Muscle of leg (tissue), 16 donors: ENCODE measurements at places on chromosomes 6 and 20. TPM values are rescaled to one million over a fixed set of nuclear protein-coding genes. Genes with fewer than 3 reads are reported as not detected.

Gene GRM1
- 0.09 TPM for total RNA-seq

Gene RALGAPA2
- 8.6 TPM for total RNA-seq

Gene C6orf15
- total RNA-seq, result not detected

Gene DLK2
- 2.0 TPM for total RNA-seq

Gene WFDC10B
- total RNA-seq, result not detected

Gene LCA5
- 5.3 TPM for total RNA-seq

Gene ACTL10
- 0.49 TPM for total RNA-seq

Gene NOX3
- total RNA-seq, result not detected

Gene DNAH8
- 2.2 TPM for total RNA-seq

Gene PTK6
- not detected for total RNA-seq

Gene AVP
- 0.18 TPM for total RNA-seq

Gene SFTA2
- not detected for total RNA-seq

Gene L3MBTL1
- 7.3 TPM for total RNA-seq

Gene LHFPL5
- not detected for total RNA-seq

Gene CST7
- total RNA-seq, result 0.35 TPM

Gene ULBP1
- 0.13 TPM for total RNA-seq

Gene ENPP3
- total RNA-seq, result 0.31 TPM

Gene PSMB8
- total RNA-seq, result 16.4 TPM

Gene FGD2
- 4.1 TPM for total RNA-seq

Gene SAMHD1
- total RNA-seq, result 22.1 TPM

Gene GSTA2
- not detected for total RNA-seq

Gene COL21A1
- total RNA-seq, result 101 TPM

Gene PTP4A1
- 11.2 TPM for total RNA-seq

Gene AHCY
- 126 TPM for total RNA-seq

Gene GHRH
- total RNA-seq, result not detected

Gene FRK
- 0.40 TPM for total RNA-seq

Gene GRIK2
- total RNA-seq, result 1.3 TPM

Gene CDH4
- 0.66 TPM for total RNA-seq

Gene CRISP2
- total RNA-seq, result not detected

Gene TGM3
- total RNA-seq, result 0.49 TPM

Gene ATXN1
- 19.9 TPM for total RNA-seq

Gene TBXT
- not detected for total RNA-seq

Gene BMP5
- total RNA-seq, result 17.6 TPM

Gene CALHM4
- not detected for total RNA-seq

Gene SLC35F1
- 1.9 TPM for total RNA-seq

Gene TAAR1
- not detected for total RNA-seq

Gene PTCHD4
- total RNA-seq, result 0.98 TPM

Gene PNLDC1
- total RNA-seq, result 0.22 TPM

Gene SYCP2L
- 2.6 TPM for total RNA-seq
